ENCODE measurements at places on chromosomes 2 and 18.
A peak's percentile ranks its signal among the peaks of the same experiment; 100 is the strongest.

GRCh38 chr2:95059656-95060370, 34.3 kb downstream of the MAL start:
- H3K4me1 ChIP-seq, result no peaks in the 10 kb centered on the region
- 0 out of 2 replicates have a peak, but pooled peaks cover 3% of the 10 kb centered on the region for H3K27me3 ChIP-seq
- H3K27ac ChIP-seq, result no peak overlapping the region
- no peak for DNase-seq

GRCh38 chr2:98761267-98761781, 30.4 kb upstream of the MGAT4A start:
- no peaks in the 10 kb centered on the region for H3K36me3 ChIP-seq
- no peaks in the 10 kb centered on the region for H3K27me3 ChIP-seq
- H3K27ac ChIP-seq, result no peak overlapping the region

GRCh38 chr2:95232232-95232631, 24.9 kb downstream of the ZNF892 start:
- no peak overlapping the region for H3K4me3 ChIP-seq
- no peaks in the 10 kb centered on the region for H3K4me1 ChIP-seq
- no peaks in the 10 kb centered on the region for H3K36me3 ChIP-seq
- H3K27me3 ChIP-seq, result no peaks in the 10 kb centered on the region

DNA sequence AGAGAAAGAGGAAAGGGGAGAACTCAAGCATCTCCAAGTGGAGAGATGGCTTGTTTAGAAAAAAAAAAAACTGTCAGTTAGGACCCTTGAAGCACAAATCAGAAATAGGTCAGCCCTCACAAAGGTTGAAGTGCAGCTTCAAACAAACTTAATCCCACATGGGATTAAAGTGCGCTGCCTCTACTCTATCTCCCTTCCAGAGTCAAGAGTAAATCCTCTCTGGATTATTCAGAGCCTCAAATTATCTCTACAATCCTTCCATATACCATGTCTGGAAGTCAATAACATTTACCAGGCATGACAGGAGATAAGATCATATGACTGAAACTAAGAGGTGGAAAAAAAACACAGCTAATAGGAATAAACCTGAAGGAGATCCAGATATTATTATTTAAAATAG, 69.8 kb downstream of the SMAD7 start:
- H3K27ac ChIP-seq, result no peak overlapping the region
- DNase-seq, result no peak
- no peaks in the 10 kb centered on the region for H3K36me3 ChIP-seq
- peaks cover 10% of the 10 kb centered on the region for H3K27me3 ChIP-seq
- no peaks in the 10 kb centered on the region for H3K4me1 ChIP-seq
- H3K4me3 ChIP-seq, result no peak overlapping the region

DNA sequence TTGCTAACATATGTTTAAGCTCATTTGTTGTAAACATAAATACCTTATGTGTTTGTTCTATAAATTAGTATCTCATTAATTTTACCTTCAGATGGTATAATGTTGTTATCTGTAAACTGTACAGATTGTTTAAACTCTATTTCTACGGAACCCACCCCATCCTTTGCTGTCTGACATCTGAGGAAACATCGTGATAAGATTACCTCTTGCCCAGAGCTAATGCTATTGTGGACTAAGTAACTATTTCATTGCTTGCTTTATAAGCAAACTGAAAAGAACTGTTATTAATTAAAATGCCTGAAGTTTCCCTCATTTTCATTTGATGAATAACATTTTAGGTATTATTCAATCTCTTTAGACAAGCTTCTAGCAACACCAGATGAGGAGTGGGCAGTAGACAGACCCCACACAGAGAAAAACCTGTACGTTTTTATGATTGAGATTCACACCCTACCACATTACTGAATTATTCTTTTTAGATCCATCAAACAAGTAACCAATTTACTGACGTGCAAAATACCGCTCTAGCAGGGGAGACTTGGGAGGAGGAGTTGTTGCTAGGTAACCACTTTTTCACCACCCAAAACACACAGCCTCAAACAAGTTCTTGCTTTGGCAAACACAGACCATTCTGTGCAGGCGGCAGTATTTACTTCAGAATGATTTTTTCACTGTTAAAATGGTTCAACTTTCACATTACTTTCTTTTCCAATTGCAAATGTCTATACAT, 1.9 kb upstream of the SYT4 start:
- no peak for DNase-seq
- no peaks in the 10 kb centered on the region for H3K27me3 ChIP-seq
- no peak overlapping the region for H3K27ac ChIP-seq
- no peak overlapping the region for H3K4me3 ChIP-seq
- no peaks in the 10 kb centered on the region for H3K36me3 ChIP-seq

DNA sequence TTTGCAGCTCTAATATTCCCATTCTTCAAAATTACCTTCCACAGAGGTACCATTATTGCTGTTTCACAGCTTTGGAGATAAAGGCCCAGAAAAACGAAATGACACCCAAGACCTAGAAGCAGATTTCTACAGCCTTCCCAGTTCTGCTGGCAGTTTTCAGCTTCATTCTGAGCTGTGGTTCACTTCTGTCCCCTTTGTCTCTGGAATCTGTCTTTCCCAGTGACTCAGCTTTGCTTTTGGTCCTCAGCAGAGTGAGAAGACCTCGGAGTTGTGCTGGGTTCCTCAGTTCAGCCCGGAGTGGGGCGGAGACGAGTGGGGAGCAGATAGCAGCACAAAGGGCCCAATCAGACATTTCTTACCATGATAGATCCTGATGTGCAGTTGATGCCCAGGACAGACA, 180.7 kb upstream of the CXCR4 start:
- H3K4me3 ChIP-seq, result no peak overlapping the region
- DNase-seq, result no peak
- no peaks in the 10 kb centered on the region for H3K27me3 ChIP-seq
- H3K27ac ChIP-seq, result no peak overlapping the region
- no peaks in the 10 kb centered on the region for H3K36me3 ChIP-seq
- H3K4me1 ChIP-seq, result no peaks in the 10 kb centered on the region

GRCh38 chr2:122927197-122927596, 1097.9 kb upstream of the CNTNAP5 start:
- no peaks in the 10 kb centered on the region for H3K4me1 ChIP-seq
- no peak overlapping the region for H3K27ac ChIP-seq
- DNase-seq, result no peak

GRCh38 chr18:59900222-59901128, 679 bp downstream of the PMAIP1 start:
- peaks cover 11% of the 10 kb centered on the region for H3K36me3 ChIP-seq
- no peak for DNase-seq
- H3K4me1 ChIP-seq, result peaks cover 58% of the 10 kb centered on the region
- H3K27me3 ChIP-seq, result no peaks in the 10 kb centered on the region

DNA sequence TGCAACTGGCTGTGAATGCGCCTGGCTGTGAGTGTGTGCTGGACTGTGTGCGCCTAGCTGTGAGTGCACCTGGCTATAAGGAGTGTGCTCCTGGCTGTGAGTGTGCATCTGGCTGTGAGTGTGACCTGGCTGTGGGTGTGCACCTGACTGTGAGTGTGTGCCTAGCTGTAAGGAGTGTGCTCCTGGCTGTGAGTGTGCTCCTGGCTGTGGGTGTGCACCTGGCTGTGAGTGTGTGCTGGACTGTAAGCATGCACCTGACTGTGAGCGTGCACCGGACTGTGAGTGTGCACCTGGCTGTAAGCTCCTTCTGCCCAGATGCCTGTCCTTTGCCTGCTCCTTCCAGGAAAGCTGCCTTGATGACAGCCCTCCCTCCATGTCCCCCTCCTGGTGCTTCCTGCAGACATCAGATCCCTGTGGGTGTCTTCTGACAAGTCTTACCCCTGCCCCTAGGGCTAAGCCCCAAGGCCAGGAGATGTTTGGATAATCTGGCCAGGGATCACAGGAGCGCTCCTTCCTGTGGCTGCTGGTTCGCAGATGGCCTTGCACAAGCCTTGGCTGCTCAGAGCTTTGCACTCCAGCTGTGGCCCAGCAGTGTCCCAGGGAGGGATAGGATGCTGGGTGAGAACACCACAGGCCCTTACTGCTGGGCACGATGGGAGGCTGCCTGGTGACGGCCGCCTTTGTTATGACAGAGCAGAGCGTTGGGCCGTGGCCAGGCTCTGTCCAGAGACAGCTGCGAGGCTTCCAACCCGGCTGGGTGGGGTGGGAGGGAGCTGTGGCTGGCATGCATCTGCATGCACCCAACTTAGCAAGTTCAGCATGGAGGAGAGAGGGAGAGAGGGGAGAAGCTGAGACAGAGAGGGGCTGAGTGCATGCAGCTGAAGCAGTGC, 89.9 kb downstream of the GLI2 start:
- H3K4me3 ChIP-seq, result no peak overlapping the region
- H3K27ac ChIP-seq, result no peak overlapping the region
- H3K4me1 ChIP-seq, result peaks cover 6% of the 10 kb centered on the region
- no peaks in the 10 kb centered on the region for H3K36me3 ChIP-seq
- no peak for DNase-seq

DNA sequence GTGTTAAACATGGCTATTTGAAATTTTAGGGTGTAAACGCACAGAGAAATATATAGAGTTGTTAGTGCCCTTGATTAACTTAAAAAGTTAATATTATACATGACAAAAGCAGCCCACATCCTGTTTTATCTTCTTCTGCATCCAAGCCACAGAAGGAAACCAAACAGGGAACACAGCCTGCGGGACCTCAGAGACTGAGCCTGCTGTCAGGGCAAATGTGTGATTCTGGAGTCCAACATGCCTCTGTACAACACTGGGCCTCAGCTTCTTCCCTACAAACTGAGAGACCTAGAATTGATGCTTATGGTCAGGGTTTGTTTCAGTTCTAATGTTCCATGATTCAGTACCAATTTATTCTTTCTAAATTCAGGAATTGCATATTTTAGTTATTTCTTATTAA, 404.7 kb downstream of the FBXO15 start:
- DNase-seq, result no peak
- no peaks in the 10 kb centered on the region for H3K27me3 ChIP-seq
- no peak overlapping the region for H3K4me3 ChIP-seq
- H3K27ac ChIP-seq, result no peak overlapping the region
- H3K4me1 ChIP-seq, result no peaks in the 10 kb centered on the region

- H3K4me1 ChIP-seq, result no peaks in the 10 kb centered on the region
- H3K36me3 ChIP-seq, result no peaks in the 10 kb centered on the region
- H3K27ac ChIP-seq, result no peak overlapping the region
- DNase-seq, result no peak
These were observed 33.7 kb upstream of the KYNU start for GRCh38 chr2:142843731-142844130.

DNA sequence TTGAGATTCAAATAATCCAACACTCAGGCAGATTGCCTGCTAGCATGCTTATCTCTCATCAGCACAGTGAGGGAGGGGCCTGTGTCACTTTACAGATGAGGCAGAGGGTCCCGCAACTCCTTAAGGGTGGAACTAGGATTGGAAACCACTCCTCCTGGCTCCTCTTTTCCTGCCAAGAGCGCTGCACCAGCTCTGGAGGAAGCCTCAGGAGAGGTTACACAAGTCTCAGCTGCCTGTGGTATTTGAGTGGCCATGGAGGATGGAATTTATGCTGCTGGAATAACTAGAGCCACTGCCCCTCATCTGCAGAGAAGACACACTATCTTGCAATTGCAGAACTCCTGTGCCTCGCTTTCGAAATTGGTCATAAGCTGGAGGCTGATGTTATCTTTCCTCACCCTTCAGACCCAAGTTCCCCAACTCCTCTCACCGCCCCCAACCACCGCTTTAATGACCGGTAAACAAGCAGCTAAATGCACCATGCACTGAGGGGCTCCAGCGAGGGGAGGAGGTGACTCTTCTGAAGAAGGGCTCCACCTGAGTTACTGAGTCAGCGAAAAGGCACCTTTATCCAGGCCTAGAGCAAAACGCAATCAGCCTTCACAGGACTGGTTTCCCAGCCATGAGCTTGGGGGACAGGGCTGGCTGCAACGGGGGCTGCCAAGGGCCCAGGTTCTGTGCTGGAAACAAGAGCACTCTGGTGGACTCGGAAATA, 245.8 kb downstream of the SOX11 start:
- DNase-seq, result no peak
- H3K27ac ChIP-seq, result no peak overlapping the region
- no peaks in the 10 kb centered on the region for H3K4me1 ChIP-seq
- H3K27me3 ChIP-seq, result no peaks in the 10 kb centered on the region
- no peaks in the 10 kb centered on the region for H3K36me3 ChIP-seq

GRCh38 chr2:187453078-187453641, 5.1 kb upstream of the CALCRL start:
- no peaks in the 10 kb centered on the region for H3K36me3 ChIP-seq
- H3K27ac ChIP-seq, result no peak overlapping the region
- H3K4me1 ChIP-seq, result no peaks in the 10 kb centered on the region
- peak; percentile 29 for DNase-seq
- no peak overlapping the region for H3K4me3 ChIP-seq

DNA sequence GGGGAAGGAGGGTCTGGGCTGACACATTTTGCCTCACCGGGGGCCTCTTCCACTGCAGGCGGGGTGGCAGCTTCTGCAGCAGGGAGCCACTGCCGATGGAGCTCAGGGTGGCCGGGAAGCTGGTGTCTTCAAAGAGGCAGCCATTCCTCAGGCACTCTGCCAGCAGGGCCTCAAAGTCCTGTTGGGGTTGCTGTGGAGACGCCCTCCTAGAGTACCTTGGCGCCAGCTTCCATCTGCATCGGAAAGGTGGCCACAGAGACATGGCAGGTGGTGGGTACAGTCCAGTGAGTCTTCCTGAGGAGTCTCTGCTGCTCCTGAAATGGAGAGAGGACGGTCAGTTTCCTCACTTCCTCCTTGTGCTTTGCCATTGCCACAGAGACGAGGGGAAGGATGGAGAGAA, 12.1 kb downstream of the CAPN14 start:
- H3K4me1 ChIP-seq, result no peaks in the 10 kb centered on the region
- H3K27ac ChIP-seq, result no peak overlapping the region
- peaks cover 19% of the 10 kb centered on the region for H3K27me3 ChIP-seq
- no peaks in the 10 kb centered on the region for H3K36me3 ChIP-seq
- H3K4me3 ChIP-seq, result no peak overlapping the region

GRCh38 chr2:28642796-28643195, 108.8 kb upstream of the PPP1CB start:
- H3K27me3 ChIP-seq, result no peaks in the 10 kb centered on the region
- H3K4me3 ChIP-seq, result no peak overlapping the region
- no peaks in the 10 kb centered on the region for H3K36me3 ChIP-seq
- H3K4me1 ChIP-seq, result no peaks in the 10 kb centered on the region
- no peak for DNase-seq
- H3K27ac ChIP-seq, result no peak overlapping the region

DNA sequence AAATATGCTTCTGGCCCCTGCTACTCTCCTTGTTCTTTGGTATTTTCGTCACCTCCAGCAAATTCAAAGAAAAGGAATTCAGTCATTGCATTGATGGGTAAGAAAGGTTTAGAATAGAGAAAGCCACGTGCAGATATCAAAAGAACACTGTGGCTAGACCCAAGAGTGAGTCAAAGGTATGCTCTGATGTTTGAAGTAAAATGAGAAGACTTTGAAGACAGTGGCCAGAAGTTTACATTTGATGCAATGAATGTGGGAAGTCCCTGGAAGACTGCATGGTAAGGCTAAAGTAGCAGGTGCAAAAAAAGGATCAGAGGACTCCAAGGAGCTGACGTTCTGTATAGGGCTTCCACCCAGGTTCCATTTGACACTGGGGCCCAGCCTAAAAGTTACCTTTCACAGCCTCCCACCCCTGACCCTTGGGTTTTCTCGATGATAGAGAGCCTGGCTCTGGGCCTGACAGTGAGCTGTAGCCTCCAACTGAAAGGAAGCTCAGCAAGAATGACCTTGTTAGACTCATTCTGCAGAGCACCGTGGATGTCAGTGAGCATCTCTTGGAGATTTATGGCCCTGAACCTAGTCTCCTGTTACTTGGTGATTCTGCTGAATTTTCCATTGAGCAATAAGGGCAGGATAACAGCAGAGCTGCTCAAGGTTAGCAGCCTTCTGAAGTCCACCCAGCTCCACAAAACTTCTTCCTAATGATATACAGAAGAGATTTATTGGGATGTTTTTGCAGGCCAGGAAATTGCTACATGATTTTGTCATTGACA, 223.7 kb upstream of the RBBP8 start:
- no peak for DNase-seq
- H3K4me1 ChIP-seq, result peaks cover 1% of the 10 kb centered on the region
- no peak overlapping the region for H3K27ac ChIP-seq
- H3K4me3 ChIP-seq, result no peak overlapping the region
